RCC 7860 (cell line): ENCODE measurements at places on chromosomes 5 and 9.
A peak's percentile ranks its signal among the peaks of the same experiment; 100 is the strongest.

DNA sequence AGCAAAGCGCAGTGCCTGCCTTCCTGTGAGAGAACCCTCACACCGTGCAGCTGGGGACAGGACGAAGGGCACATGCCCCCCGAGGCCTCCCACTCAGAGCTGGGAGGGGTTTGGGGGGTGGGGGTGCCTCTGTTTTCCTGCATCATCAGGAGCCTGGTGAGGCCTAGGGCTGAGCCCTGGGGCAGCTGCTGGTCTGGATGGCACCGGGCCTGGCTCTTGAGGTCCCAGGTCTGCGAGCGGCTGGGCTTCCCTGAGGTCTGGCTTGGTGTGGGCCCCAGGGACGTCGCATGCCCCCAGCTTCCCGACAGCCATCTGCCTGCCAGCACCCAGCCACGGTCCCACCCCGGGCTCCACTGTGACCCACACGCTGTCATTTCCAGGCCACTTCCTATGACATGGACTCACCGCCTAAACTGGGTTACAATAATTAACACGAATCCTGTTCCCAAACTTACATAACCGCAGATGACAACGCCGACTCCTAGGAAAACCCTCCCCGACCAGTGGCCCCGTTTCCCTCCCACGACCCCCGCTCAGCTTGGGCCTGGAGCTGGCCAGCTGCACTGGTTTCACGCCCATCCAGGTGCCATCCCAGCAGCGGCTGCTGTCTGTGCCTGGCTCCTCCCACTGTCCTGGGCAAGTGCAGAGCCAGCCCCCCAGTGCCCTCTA lies 8.7 kb downstream of the NACC2 start:
- no peak for DNase-seq

- DNase-seq: no peak
Measured at GRCh38 chr5:149585910-149586309, 4.6 kb downstream of the ARHGEF37 start.

DNA sequence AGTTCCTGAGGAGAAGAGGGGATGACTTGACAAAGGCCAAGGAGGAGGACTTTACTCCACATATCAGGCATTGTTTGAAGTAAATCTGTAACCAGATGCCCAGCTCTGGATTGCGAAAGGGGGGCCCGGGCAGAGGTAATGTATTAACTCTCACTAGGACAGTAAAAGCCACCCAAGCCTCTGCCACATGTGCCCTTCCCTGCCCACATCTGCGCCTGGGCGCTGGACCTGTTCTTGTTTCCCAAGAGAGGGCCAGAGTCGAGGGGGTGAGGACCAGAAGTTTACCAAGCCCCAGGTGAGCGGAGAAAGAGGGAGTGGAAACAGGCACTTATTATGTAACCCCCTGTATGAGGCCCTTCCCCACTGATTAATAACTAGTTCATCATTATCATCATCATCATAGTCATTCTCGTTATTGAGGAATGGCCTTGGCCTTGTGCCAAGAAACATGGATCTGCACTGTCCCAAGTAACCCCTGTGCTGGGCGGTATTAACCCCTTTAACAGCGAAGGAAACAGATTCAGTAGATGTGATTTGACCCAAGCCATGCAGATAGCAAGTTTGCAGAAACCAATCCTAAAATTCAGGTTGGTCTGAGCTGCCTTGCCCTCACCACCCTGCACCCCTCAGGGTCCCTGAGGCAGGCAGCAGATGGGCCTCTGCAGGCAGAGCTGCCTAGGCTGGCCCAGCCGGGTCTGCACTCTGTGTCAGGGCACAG lies at the start of gene SLC23A1:
TSS of gene SLC23A1 (minus strand) at position 23 of the 718 bp plus-strand sequence. CDS start 44 bp downstream, outside the sequence.
- peak; percentile 23 for DNase-seq

GRCh38 chr5:97476852-97477534 lies 293.9 kb upstream of the RIOK2 start:
- no peak for DNase-seq

DNA sequence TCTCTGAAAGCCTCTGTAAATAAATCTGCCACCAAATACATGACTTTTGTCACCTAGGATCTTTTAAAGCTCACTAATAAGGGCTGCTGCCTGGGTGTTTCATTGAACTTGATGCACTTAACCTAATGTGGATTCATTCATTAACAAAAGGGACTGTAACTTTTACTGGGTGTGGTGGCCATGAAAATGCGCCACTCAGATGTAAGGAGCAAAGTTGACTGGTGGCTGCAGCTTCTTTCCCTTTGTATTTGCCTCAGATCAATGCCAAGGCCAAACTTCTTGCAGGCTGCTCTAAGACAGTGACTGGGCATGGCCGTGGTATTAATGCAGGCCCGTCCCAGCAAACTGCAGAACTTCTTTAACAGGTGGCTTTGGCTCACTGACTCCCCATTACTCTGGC lies 22.9 kb downstream of the FAM240B start:
- no peak for DNase-seq

DNA sequence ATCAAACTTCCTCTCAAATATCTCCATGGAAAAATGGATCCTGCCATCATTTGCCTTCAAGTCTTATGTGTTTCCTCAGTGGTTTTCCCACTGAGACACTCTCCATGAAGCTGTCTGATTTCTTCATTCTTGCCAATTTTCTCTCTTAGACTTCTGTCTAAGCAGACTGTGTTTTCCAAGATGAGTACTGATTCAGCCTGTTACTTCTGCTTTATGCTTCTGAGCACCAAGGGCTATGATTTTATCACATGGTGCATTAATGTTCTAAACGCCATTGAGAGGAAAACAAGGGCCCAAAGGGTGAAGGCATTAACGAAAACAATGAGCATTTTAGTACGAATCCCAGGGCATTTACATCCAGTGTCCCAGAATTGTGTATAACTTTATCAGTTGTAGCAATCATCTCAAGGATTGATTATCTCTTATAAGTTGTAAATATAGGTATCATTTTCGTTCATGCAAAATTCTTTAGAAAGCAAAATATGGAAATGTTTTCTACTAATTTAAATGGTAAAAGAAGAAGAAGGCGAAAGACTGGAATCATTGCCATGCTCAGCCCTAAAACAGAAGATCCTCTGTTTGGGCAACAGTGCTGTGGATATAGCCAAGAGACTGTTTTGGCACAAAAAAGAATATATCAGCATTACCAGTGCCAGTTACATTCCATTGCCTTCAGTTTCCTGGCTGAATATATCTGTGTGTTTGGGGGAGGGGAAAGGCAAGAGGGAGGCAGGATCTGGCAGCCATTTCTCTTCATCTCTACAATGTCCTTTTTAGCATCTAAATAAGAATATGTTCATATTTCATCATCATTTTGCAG lies 537.6 kb downstream of the ANXA1 start:
- no peak for DNase-seq

GRCh38 chr5:138282920-138283742 lies 8.7 kb upstream of the GFRA3 start:
- DNase-seq: no peak

DNA sequence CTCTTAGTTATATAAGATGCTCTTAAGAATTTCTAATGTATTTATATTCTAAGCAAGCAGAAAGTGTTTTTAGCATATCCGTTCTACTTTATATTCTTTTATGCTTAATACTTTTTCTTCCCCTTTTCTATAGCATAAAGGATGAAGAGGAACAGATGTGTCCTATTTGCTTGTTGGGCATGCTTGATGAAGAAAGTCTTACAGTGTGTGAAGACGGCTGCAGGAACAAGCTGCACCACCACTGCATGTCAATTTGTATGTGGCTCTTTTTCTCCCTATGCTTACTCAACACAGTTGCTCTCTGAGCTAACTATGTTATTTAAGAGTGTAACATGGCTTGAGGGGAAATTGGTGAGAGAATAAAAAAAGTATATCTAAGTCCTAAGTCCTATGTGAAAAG lies 37.6 kb upstream of the SETD9 start:
- no peak for DNase-seq

GRCh38 chr5:151328734-151329133 lies 18.6 kb downstream of the SLC36A2 start:
- DNase-seq: no peak

DNA sequence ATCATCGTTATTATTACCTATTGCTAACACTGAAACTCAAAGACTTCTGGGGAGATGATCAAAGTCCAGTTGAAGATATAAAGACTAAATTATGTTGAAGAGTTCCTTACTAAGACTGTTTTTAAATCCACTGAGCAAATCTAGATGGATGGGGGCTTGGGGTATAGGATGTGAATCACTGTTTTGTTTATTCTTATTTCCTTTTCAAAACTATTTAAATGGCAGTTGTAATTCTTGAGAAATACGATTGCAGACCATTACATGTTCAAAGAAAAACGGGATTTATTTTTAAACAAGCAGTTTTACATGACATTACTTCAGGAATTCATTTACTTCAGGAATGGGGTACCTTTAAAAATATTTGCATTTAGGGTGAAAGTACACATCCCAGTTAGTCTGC lies 4.3 kb downstream of the RASGRF2 start:
- no peak for DNase-seq

GRCh38 chr9:134451700-134452458 lies 125.6 kb downstream of the RXRA start:
- no peak for DNase-seq

DNA sequence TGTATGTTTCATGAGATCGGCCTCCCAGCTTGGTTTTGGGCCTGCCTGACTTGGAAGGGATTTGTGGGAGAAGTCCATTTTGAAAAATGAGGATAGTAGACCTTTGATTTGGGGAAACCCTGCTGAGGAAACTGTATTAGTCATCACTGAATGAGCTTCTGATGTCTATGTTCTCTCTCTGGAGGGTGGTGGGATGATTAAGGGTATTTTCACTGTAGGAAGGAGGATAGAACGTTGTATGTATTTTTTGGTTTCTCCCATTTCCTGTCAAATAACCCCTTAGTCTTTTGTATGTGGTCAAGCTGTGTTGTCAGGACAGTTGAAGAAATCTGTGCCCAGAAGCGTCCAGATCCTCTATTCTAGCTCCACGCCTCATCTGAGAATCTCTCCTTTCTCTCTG lies 151.9 kb downstream of the INSYN2B start:
- DNase-seq: no peak

DNA sequence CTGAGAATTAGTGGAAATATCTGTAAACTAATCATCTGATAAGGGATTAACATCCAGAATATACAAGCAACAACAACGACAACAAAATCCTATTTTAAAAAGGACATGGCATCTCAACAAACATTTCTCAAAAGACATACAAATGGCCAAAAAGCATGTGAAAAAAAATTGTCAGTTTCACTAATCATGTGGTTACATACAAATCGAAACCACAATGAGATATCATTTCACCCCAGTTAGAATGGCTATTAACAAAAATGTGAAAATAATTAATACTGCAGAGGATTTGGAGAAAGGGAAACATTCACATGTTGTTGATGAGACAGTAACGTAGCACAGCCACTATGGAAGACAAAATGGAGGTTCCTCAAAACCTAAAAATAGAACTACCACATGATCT lies 69.5 kb downstream of the ERP44 start:
- no peak for DNase-seq

DNA sequence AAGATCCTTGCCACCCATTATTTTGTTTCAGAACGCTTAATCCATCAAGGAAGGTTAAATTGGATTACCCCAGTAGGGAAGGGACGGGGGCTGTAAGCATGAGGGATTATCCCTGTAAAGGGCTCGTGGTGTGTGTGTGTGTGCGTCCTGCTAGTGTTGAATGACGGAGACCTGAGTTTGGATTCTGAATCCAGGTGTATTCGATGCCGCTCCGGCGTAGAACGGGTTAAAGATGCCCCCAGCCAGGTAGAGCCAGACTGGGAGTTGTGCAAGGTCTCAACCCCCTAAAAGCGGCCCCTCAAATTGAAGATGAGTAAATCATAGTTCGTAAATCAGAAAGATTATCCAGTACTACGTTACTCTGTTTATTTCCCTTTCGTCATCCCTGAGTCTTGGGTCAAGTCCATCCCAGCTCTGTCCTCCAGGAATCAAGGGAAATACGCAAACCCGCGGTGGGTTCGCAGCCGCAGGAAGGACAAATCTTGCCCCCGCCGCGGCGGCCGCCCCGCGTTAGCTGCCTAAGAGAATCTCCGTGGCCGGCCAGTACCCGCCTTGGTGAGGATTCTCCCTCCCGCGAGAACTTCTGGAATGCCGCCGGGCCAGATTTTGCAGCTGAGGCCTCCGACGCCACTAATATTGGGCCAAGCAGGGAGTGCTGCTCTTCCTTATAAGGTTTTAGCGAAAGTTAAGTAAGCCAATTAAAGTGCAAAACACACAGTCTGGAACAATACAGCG lies 586 bp upstream of the MTAP start:
- peak; percentile 48 for DNase-seq

DNA sequence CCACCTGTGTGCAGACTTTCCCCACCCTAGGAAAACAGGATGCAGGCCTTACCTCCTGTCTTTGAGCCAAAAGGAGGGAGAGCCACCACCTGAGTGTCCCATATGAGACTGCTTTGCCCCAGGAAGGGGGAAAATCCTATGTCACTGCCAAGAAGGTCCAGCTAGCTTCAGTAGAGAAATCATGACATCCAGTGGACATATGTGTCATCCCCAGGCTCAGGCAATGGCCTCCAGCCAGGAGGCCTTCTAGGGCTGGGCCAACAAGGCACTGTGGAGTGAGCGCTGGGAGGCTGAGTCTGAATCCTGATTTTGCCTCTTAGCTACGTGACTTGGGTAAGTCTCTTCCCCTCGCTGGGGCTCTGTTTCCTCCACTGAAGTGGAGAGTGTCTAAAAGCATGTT lies 60.2 kb downstream of the SMIM23 start:
- no peak for DNase-seq

- no peak for DNase-seq
Measured at GRCh38 chr9:130432796-130433167, 12.0 kb upstream of the ASS1 start.

GRCh38 chr9:127575875-127576778 lies 36.0 kb upstream of the STXBP1 start:
- peak; percentile 49 for DNase-seq

GRCh38 chr5:156402387-156402921 lies 75.5 kb downstream of the SGCD start:
- peak; percentile 67 for DNase-seq

- DNase-seq: peak; percentile 61
Measured at GRCh38 chr9:16828340-16829281, 41.9 kb downstream of the BNC2 start.

DNA sequence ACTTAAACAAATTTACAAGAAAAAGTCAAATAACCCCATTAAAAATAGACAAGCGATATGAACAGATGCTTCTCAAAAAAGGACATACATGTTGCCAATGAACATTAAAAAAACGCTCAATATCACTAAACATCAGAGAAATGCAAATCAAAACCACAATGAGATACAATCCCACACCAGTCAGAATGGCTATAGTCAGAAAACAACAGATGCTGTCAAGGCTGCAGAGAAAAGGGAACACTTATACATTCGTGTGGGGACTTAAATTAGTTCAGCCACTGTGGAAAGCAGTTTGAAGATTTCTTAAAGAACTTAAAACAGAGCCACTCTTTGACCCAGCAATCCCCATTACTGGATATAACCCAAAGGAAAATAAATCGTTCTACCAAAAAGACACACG lies 10.8 kb downstream of the OR13F1 start:
- DNase-seq: no peak

GRCh38 chr5:66661149-66661548 lies 65.0 kb downstream of the MAST4 start:
- no peak for DNase-seq

- DNase-seq: no peak
Measured at GRCh38 chr5:62560786-62561185, 17.8 kb upstream of the LRRC70 start.

- DNase-seq: no peak
Measured at GRCh38 chr5:176169393-176170063, 68.7 kb upstream of the SIMC1 start.
